ENCODE measurements at places on chromosomes 3 and 15.

- DNase-seq, result no peak
These were observed 107.8 kb downstream of the ASB7 start for GRCh38 chr15:100710222-100710621.

GRCh38 chr3:144968750-144969350, 997.2 kb downstream of the DIPK2A start:
- no peak for DNase-seq

- DNase-seq, result no peak
These were observed 9.6 kb downstream of the CLEC3B start for GRCh38 chr3:45035441-45036301.

DNA sequence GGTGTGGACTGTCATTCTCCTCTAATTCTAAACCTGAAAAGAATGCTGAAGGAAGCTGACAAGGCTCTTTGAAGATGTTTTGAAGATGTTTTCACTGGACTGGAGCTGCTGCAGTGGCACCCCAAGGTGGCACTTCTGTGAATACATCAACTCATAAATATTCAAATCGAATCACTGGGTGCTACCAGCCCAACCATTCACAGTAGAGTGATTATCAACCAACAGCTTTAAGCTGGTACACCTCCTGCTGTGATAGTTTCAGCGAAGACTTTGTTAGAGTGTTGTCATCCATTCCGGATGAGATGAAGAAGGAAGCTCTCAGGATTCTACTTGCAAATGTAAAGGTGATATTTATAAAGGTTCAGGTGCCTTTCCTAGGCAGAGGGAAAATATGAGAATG, 106.6 kb downstream of the LSAMP start:
- no peak for DNase-seq

- no peak for DNase-seq
These were observed 89.6 kb downstream of the TBL1XR1 start for GRCh38 chr3:177107461-177108239.

- DNase-seq, result no peak
These were observed 602 bp upstream of the BAHD1 start for GRCh38 chr15:40439960-40440742.

DNA sequence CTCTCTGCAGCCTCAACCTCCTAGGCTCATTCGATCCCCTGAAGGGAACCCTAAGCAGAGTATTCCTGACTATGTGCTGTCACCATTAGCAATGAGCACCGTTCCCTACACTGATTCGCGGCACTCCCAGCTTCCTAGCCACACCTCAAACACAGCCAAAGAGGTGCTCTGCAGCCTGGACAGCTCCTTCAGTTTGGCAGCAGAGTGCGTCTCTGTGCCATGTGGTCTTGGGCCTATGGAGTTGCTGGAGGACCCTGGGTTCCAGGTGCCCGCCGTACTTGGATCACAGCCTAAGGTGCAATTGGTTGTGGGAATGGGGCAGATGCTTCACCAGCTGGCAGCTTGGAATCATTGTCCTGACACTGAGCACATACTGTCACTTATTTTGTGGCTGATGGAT, 17.3 kb upstream of the IL12A start:
- DNase-seq, result no peak

- no peak for DNase-seq
These were observed 68.0 kb downstream of the TFG start for GRCh38 chr3:100777271-100777670.

DNA sequence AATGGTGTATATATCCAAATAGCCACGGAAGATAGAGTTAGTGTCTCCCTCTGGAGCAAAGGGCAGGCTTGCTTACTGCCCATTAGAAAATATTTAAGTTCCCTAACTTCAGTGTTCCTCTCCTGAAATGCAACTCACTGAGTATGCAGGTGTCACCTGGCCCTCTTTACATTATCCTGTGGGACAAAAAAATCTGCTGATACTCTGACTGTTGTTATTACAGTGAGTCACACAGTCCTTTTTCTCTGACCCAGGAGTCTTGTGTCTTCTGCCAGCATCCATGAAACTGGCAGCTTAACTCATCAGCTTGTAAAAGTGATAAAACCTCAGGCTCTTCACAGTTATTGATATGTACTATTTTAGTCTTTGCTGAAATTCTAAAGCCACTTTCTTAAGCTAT, 42.2 kb upstream of the RASGRF1 start:
- no peak for DNase-seq

DNA sequence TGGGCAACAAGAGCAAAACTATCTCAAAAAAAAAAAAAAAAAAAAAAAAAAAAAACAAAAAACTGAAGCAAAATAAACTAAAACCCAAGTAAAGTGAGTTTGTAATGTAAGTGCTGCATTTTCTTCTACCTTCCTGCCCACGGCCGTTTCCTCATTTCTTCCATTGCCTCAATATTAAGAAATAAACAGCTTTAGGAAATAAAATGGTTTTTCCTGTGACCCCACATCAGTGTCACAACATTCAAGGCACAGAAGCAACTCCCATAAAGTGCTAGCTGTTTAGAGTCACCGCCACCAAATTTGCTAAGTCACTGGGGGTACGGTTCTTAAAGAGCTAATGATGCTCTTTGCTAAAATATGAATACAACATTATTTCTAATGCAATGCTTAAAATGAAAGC, 3.3 kb downstream of the PKM start:
- no peak for DNase-seq

Data from GM12891 (cell line).